ENCODE measurements at places on chromosomes 2 and 18.

DNA sequence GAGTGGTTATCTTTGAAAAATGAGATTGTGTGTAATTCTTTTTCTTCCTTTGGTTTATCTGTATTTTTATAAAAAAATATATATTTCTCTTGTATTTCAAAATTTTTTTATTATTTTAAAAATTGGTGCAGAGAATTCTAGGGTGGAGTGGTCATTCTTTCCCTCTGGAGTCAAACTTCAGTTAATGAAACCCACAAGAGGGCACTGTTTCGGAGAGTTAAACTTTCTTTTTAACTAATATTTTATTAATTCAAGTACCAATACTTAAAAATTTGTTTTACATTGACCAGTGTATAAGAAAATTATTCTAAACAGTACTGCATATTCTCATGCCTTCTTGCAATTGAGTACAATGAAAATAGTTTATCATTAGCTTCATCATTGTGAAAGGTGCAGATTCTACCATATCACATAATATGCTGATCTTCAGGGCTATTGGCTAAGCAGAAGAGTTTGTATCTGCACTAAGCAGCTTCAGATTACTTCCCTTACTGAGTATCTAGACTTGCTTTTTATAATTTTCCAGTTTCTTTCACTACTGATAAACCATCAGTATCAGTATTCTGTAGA, 50.1 kb downstream of the HS1BP3 start:
- no peak for DNase-seq

GRCh38 chr2:196234672-196235071, 63.3 kb upstream of the STK17B start:
- peak; percentile 90 for DNase-seq

DNA sequence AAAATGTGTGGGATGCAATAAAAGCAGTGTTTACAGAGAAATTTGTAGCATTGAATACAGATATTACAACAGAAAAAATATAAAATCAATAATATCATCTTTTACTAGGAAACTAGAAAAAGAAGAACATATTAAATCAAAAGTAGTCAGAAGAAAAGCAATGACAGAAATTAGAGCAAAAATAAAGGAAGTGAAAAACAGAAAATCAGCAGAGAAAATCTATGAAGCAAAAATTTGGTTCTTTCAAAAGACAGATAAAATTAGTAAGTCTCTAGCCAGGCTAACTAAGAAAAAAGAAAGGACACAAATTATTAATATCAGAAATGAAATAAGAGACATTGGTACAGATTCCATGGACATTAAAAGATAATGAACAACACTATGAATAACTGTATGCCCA, 212.0 kb upstream of the MGAT5 start:
- no peak for DNase-seq

DNA sequence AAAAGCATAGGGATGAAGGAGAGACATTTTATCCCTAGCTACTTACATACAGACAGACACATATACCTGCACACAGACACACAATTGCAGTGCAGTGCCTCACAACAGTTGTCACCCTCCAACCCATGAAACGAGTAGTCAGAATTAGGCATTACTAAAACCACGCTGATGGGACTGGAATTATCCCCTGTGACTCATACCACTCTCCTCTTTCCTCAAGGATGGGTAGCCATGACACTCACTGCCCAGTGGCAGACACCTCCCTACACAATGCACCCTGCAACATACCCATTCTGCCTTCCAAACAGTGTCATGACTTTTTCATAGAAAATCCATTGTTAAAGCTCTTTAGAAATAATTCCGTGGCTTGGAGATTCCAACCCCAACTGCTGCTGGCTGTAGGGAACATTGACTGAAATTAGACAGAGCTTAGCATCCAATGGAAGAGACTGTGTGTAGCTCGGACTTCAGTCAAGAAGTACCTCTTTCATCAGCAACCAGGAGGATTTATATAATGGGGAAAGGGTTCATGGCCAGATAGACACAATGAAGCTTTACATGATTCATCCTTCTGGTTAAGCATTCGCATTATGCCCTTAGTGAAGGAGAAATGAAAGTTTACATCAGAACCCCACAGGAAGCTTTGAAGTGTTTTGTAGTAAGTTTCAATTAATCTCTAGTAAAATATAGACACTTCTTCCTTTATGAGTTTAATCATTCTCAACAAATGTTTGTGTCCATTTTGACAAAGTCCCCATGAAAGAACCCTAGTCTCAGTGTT, 155.2 kb downstream of the FBXO15 start:
- no peak for DNase-seq

DNA sequence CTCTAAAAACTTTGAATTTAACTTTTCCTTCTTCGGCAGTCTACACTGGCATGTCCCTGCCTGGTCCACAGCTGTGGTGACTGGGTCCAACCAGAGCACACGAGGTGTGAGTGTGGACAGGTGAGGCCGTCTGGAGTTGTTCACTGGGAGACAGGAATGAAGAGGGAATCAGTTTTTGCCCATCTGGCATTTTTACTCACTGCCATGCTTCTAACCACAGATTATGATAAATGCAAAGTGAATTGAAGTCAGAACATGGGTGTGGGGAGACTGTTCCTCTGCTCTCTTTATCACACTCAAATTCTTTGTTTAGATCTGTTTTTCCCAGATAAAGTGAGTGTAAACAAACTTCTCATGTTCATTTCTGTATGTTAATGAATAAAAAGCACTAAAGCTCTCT, 54.7 kb upstream of the PIEZO2 start:
- no peak for DNase-seq

DNA sequence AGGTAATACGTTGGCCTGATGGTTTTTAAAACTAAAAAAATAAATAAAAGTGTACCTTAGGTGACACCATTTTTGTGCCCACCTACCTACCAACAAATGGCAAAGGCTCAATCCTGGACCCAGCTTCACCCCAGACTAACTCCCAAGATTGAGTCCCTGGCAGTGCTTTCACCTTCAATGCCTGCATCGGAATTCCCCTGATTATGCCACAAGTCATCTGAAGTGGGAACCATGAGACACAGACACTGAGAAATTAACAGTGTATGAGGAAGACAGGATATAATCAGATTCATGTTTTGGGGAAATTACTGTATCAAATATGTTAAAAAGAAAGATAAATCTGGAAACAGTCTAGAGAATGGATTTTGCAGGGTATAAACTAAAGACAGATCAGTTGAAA, 41.6 kb downstream of the ZBTB14 start:
- DNase-seq, result no peak

DNA sequence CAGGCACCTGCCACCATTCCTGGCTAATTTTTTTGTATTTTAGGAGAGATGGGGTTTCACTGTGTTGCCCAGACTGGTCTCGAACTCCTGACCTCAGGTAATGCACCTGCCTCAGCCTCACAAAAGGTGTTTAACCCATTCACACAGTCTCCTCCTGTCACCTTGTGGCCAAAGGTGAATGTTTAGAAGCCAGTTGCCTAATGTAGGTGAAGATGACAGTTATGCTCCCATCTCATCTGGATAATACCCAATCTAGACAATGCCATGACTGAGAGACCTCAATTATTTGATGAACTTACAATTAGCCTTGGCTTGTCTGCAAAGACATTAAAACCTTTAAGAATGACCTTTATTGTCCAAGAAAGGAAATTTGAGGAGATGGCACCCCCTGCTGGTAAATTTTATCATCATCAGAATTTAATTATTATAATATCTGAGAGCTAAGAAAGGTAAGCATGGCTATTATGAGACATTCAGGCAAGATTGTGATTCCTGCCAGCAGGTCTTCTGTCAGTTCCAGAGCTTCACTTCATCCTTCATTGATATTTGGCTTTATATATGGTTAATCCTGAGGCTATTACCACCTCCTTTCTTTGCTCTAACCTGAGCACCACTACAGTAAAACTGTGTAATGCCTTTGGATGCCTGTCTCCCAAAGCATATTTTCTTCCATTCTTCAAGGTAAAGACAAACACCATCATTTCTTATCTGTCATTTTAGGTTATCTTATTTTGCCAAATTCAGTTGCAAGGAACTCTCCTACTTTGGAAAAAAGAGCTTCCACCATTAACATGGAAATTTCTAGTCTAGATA, 117.6 kb downstream of the FAM124B start:
- DNase-seq, result peak; percentile 54

GRCh38 chr2:132627536-132627935, 42.5 kb downstream of the LYPD1 start:
- DNase-seq, result peak; percentile 18

GRCh38 chr2:199452260-199452990, 5.3 kb downstream of the SATB2 start:
- peak; percentile 36 for DNase-seq

DNA sequence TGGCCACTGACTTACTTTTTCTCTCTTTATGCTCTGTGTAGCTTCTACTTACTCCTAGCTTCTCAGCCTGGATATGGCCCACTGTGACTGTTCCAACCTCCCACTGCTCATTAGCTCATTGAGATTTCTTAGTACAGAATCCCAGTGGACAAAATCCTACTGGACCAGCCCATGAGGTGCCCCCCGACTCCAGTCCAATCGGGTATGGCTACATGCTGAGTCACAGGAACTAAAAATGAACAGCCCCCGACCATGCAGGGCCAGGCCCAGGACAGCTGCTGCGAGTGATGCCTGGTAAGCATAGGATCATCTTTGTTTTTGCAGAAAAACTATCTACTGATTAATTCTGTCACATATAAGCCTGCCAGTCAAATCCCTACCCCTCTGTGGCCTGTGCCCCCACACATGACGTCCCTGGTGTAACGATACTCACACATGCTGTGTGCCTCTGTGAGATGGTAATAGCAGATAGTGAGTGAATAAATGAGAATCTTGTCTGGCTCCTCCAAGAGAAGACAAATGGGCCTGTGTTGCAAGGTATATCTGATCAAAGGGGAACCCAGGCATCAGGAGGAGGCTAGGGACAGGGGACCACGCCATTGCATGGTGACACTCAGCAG, 85.9 kb upstream of the KLF7 start:
- DNase-seq, result peak; percentile 36

GRCh38 chr2:197075281-197075680, 148.8 kb upstream of the PGAP1 start:
- no peak for DNase-seq

DNA sequence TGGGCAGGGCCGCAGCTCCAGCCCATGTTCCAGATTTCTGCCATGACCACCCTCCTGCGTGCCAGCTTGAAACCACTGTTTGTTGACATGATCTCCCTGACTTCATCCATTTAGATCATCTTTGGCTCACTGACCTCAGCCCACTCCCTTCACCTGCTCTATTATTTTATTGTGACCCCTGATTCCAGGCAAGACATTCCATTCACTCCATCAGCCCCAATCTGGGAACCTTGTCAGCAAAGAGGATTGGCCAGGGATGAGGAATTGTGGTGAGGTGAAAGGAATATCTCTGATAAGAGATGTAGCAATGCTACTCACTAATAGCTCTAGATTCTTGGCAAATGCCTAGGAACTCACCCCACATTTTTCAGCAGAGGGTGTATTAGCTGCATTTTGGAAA, 174.2 kb downstream of the TMEM247 start:
- peak; percentile 66 for DNase-seq

- no peak for DNase-seq
These were observed 138.7 kb upstream of the PID1 start for GRCh38 chr2:229409751-229410181.

- peak; percentile 43 for DNase-seq
These were observed 114.7 kb downstream of the DNAH6 start for GRCh38 chr2:84631047-84631446.

DNA sequence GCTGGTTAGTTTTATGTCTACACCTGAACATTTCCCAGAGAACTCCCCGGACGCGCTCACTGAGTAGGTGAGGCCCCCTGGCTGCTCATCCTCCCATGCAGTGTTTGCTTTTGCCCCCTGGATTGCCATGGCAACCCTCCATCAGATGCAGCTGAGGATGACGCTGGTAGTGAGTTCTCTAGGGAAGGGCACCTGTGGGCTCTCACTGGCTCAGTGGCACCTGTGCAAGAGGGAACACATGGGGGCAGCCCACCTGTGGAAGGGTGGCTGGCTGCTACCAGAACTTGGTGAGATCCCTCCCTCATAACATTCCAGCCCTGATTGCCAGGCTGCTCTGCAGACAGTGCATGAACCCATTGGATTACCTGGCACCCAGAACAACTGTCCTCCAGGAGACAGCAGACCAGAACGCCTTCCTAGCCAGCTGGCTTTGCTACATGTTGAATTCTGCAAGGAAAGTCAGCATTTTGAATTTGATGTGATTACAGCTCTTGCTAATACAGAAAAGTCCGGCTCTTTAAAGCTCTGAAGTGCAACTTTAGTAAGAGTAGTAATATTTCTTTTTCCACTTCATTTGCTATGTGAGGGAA, 21.7 kb downstream of the COA5 start:
- DNase-seq, result no peak

DNA sequence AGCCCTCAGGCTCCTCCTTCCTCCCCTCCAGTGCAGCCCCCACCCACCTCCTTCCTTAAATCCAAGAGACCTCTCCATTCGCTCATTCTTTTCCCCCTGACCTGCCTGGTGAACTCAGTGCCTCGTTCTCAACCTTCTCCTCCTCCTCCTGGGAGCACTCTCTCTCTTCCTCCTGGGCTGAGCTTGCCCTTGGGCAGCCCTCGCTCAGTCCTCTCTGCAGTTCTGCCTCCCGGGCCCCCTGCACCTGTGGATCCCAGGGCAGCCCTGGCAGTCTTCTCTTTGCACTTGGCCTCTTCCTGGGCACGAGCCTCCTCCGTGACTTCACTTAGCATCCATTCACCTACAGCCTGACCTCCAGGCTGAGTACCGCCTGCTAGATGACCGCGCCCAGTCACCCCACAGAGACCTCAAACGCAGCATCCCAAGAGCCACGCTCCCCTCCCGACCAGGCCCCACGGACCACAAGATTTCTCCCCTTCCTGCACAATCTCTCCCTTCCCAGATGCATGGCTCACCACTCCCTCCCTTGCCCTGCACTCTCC, 58.9 kb upstream of the ID2 start:
- DNase-seq, result no peak

GRCh38 chr2:15822151-15823044, 118.0 kb upstream of the MYCN start:
- no peak for DNase-seq

- no peak for DNase-seq
These were observed 207.1 kb downstream of the TMX3 start for GRCh38 chr18:68507781-68508180.

DNA sequence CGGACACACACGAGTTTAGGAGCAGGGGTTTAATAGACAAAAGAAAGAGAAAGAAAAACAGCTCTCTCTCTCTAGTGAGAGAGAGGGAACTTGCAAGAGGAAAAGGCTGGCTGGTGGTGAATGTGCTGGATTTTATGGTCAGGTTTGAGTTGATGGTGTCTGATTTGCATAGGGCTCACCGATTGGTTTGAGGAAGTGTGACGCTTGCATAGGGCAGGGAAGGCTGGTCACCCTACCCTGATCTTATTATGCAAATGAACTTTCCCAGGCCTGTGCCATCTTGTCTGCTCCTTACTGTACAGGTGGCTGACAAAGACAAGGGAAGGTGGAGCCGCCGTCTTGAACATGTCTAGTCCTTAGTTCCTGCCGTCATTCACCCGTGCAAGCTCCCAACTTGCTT, 408.9 kb downstream of the RIT2 start:
- no peak for DNase-seq

- DNase-seq, result peak; percentile 12
These were observed 1.5 kb downstream of the TEX261 start for GRCh38 chr2:70992945-70993853.

All from EH (cell line).